ENCODE measurements at places on chromosomes 5 and 9.

DNA sequence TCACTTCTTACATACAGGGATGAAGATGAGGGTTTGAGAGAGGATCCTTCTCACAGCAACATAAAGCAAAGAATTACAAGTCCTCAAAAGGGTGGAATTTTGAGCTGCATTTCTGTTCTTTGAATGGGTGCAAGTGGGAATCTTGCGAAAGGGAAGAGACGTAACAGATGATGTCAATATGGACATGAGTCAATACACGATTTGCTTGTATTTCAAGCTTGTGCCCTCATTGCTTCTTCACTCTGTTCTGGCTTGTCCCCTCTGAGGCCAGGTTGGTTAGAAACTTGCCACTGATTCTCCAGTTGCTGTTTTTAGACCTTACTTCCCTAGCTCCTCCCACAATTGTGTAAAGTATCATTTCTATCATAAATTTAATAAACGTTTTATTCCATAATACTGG is 104.8 kb upstream of the CLINT1 start:
- no peak for DNase-seq

GRCh38 chr5:117888688-117889087 is 1099.7 kb downstream of the DTWD2 start:
- no peak for DNase-seq

GRCh38 chr9:110030632-110031031 is 177.3 kb downstream of the C9orf152 start:
- peak; percentile 45 for DNase-seq

GRCh38 chr5:159905496-159905895 is 10.8 kb upstream of the ADRA1B start:
- no peak for DNase-seq

GRCh38 chr5:92504346-92504745 is 1076.7 kb downstream of the NR2F1-AS1 start:
- no peak for DNase-seq

DNA sequence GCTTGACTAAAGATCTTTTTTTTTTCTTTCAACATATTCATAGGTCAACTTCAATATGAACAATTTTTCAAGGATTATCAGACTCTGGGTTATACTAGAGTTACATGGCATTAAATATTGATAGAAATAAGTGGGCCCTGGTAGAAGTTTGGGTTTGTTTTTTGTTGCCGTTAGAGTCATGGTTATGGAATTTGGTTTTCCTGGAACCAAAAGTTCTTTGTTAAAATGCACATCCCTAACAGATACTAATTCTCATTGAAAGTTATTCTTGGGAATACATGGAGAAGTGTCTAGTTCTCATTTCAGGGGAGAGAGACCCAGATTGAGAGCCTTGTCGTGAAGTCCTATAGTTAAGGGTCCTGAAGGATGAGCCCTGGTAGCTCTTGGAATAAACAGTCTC is 124.9 kb downstream of the FGF1 start:
- DNase-seq: no peak

DNA sequence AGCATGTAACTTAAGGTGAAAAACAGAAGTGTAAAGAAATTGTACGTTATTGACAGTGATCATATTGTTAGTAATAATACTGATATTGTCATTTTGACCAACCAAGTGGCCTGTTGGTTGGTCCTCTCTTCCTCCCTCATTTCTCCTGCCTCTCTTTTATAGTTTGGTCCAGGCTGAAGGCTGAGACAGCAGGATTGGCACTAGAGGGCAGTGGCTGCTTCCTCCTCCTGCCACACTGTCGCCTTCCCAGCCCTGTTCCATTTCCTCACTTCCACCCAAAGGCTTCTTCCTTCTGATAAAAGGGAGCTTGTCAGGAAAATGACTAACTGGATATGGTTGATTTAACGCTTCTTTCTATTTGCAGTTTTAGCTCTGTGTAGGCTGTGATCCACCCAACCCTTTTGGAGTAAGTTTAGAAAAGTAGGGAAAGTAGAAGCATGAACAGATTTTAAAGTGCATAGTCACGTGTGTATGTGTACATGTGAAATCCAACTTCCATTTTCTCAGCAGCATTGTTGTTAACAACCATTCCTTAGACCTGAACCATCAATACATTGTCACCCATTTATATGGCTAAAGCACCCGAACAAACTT is 35.6 kb downstream of the PTCD2 start:
- peak; percentile 16 for DNase-seq

DNA sequence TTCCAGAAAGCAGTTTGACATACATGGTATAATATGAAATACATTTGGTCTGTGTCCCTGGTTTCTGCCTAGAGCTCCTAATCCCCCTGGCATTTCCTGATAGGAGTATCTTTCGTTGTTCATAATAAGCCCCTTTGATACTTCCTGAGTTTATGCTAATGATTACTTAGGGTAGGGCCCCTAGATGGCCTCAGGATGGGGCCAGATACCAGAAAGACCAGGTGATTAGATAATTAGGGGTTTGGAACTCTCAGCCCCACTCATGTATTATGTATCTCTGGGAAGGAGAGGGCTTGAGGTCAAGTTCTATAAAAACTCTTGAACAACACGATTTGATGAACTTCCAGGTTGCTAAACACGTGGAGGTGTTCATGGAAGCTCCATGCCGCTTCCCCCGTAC is 163.3 kb upstream of the ZNF608 start:
- DNase-seq: no peak

- DNase-seq: peak; percentile 54
Observed at GRCh38 chr9:114271556-114272510, 51.1 kb upstream of the ORM1 start.

- no peak for DNase-seq
Observed at GRCh38 chr5:107373549-107374263, 297.0 kb downstream of the EFNA5 start.

Data from hepatic stellate cell (primary cell).